ENCODE measurements at places on chromosomes 5 and 9. TPM values are rescaled to one million over a fixed set of nuclear protein-coding genes. Genes with fewer than 3 reads are reported as not detected.

IL5 gene
- not detected for total RNA-seq

SGTB gene
- total RNA-seq, result 8.2 TPM

ARID3C gene
- not detected for total RNA-seq

REXO4 gene
- total RNA-seq, result 20.5 TPM

HAVCR1 gene
- total RNA-seq, result 2.9 TPM

WNT8A gene
- not detected for total RNA-seq

CER1 gene
- not detected for total RNA-seq

DIPK1B gene
- total RNA-seq, result 4.8 TPM

SNCB gene
- total RNA-seq, result not detected

ANGPTL2 gene
- total RNA-seq, result 61.8 TPM

CCL21 gene
- total RNA-seq, result 5.9 TPM

PCDHB11 gene
- 4.6 TPM for total RNA-seq

CCL28 gene
- total RNA-seq, result 53.4 TPM

ANXA2R gene
- 5.4 TPM for total RNA-seq

GRCh38 chr5:125476901-125477585 lies 730.6 kb upstream of the ZNF608 start:
- H3K4me3 ChIP-seq, result no peak overlapping the region
- no peak for DNase-seq
- H3K27me3 ChIP-seq, result no peaks in the 10 kb centered on the region
- no peaks in the 10 kb centered on the region for H3K4me1 ChIP-seq
- no peaks in the 10 kb centered on the region for H3K36me3 ChIP-seq

GRCh38 chr9:6829027-6829426 lies 71.3 kb downstream of the KDM4C start:
- no peak overlapping the region for H3K4me3 ChIP-seq
- no peak overlapping the region for H3K27ac ChIP-seq
- DNase-seq, result no peak
- no peaks in the 10 kb centered on the region for H3K36me3 ChIP-seq
- H3K27me3 ChIP-seq, result no peaks in the 10 kb centered on the region
- no peaks in the 10 kb centered on the region for H3K4me1 ChIP-seq

GRCh38 chr5:58970766-58971165 lies 387.9 kb downstream of the RAB3C start:
- DNase-seq, result no peak
- no peaks in the 10 kb centered on the region for H3K27me3 ChIP-seq
- no peaks in the 10 kb centered on the region for H3K4me1 ChIP-seq
- H3K4me3 ChIP-seq, result no peak overlapping the region
- H3K36me3 ChIP-seq, result no peaks in the 10 kb centered on the region

DNA sequence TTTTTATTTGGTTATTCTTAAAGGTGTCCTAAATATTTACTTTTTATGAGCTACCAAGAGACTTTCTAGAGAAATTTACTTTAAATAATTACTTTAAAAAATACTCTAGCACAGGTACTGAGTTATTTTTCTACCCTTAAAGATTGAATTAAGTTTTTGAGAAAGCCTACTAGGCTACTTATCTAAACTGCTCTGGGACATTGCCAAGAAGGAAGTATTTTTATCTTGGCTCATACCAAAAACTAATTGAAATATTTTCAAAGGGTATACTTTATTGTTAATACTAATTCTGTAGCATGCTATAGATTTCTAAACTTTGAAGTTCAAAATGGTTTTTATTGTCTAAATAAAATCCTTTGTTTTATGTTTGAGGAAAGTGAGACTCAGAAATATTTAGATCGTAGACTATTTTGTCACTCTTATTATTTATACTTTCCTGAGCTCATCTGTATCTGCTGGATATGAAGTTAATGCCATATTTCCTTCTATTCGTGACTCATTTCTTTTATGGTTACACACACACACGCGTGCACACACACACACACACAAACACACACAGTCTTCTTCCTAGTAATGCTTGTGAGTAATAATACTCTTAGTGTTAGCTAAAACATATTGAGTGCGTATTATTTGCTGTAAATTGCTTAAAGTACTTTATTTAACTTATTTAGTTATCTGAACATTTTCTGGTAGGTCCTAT lies 89.5 kb downstream of the MAN2A1 start:
- no peak overlapping the region for H3K4me3 ChIP-seq
- H3K36me3 ChIP-seq, result no peaks in the 10 kb centered on the region
- no peak overlapping the region for H3K27ac ChIP-seq
- no peak for DNase-seq
- H3K4me1 ChIP-seq, result no peaks in the 10 kb centered on the region
- H3K27me3 ChIP-seq, result no peaks in the 10 kb centered on the region

- peak overlapping the region; percentile 78 for H3K4me3 ChIP-seq
- H3K27ac ChIP-seq, result peak overlapping the region; percentile 92
- H3K36me3 ChIP-seq, result no peaks in the 10 kb centered on the region
- no peak for DNase-seq
Measured at GRCh38 chr5:173330338-173331206, 2.4 kb upstream of the STC2 start.

- H3K4me1 ChIP-seq, result no peaks in the 10 kb centered on the region
- peak overlapping the region; percentile 55 for H3K4me3 ChIP-seq
- no peaks in the 10 kb centered on the region for H3K27me3 ChIP-seq
- no peak overlapping the region for H3K27ac ChIP-seq
Measured at GRCh38 chr5:59276325-59276675, 617.2 kb downstream of the PDE4D start.

DNA sequence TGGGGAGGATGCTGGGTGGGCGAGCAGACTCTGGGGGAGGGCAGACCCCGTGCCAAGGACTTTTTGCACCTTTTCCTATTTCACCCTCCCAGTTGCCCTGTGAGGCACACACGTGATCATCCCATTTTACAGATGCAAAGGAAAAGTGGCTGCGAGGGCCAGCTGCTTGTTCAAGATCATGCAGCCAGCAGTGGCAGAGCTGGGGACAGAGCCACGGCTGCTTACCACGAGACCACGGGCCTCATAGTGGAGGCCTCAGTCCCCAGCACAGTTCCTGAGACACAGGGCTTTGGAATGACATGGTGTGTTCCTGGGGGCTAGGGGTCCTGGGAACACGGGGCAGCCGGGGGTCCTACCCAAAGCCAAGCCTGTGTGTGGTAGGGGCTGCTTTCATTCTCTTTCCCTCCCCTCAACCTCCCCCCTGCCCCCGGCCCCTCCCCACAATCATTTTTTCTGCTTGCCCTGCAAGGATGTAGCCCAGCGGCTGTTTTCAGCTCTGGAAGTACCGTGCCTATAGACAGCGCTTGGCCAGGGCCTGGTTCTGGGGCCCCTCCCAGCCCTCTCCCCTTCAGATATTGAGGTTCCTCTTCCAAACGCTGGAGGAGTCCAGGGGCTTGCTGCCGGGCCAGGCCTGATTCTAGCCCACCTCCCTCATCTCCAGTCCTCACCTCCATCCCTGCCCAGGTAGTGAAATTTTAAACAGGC lies 58.5 kb upstream of the IER5L start:
- H3K4me1 ChIP-seq, result no peaks in the 10 kb centered on the region
- no peaks in the 10 kb centered on the region for H3K27me3 ChIP-seq
- no peaks in the 10 kb centered on the region for H3K36me3 ChIP-seq
- DNase-seq, result no peak
- no peak overlapping the region for H3K4me3 ChIP-seq

GRCh38 chr9:103942200-103942599 lies 151.9 kb upstream of the SMC2 start:
- DNase-seq, result no peak
- no peaks in the 10 kb centered on the region for H3K27me3 ChIP-seq
- no peaks in the 10 kb centered on the region for H3K36me3 ChIP-seq

DNA sequence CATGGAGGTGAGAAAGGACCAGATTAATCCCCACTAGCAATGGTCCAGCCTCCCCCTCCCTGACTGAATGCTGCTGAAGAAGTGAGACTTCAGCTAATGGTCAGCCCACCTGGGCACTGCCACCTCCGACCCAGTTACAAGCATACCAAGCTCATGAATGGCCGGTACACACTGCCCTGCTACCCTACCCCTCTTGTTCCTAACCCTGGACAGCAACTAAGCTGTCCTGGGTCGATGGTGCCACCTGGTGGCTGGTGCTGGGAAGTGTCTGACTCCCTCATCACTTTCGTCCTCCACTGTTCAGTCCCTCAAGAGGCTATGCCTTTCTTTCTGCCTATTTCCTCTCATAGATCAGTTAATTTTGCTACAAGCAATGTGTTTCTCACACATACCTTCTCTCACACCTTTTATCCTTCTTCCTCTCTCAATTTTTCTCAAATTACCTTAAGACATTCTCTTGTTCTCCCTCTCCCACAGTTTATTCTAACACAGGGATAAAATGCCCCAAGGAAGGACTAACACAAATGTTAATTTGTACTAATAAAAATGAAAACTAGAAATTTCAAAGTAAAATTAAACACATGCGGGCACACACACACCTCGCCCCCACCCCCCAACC lies 42.4 kb downstream of the PAX5 start:
- no peak for DNase-seq
- H3K27ac ChIP-seq, result no peak overlapping the region
- H3K27me3 ChIP-seq, result no peaks in the 10 kb centered on the region
- H3K36me3 ChIP-seq, result no peaks in the 10 kb centered on the region

GRCh38 chr5:69030358-69031062 lies 63.3 kb upstream of the SLC30A5 start:
- H3K27me3 ChIP-seq, result no peaks in the 10 kb centered on the region
- no peaks in the 10 kb centered on the region for H3K36me3 ChIP-seq
- H3K27ac ChIP-seq, result no peak overlapping the region
- no peaks in the 10 kb centered on the region for H3K4me1 ChIP-seq
- H3K4me3 ChIP-seq, result no peak overlapping the region

DNA sequence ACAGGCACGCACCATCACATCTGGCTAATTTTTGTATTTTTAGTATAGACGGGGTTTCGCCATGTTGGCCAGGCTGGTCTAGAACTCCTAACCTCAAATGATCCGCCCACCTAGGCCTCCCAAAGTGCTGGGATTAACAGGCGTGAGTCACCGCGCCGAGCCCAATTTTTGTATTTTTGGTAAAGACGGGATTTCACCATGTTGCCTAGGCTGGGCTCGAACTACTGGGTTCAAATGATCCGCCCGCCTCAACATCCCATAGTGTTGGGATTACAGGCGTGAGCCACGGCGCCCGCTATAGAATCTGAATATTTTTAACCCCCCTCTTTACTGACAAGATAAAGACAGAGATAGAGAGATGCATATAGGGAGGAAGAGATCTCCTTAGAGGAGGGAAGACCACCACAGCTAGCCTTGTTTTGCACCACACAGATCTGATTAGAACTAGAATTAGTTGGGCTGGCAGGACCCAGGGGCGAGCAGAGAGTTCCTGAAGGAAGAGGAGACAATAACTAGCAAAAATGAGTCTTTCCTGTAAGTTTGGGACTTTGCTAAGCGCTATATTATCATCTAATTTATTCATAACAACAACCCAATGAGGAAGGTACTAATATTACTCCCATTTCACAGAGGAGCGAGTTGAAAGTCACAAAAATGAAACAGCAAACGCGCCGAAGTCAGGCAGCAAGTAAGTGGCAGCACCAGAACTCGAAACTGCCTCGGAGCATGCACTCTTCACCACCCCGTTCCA lies 1.5 kb upstream of the ANKHD1 start:
- no peak for DNase-seq
- peak overlapping the region; percentile 99 for H3K4me3 ChIP-seq
- no peaks in the 10 kb centered on the region for H3K27me3 ChIP-seq
- H3K4me1 ChIP-seq, result no peaks in the 10 kb centered on the region

DNA sequence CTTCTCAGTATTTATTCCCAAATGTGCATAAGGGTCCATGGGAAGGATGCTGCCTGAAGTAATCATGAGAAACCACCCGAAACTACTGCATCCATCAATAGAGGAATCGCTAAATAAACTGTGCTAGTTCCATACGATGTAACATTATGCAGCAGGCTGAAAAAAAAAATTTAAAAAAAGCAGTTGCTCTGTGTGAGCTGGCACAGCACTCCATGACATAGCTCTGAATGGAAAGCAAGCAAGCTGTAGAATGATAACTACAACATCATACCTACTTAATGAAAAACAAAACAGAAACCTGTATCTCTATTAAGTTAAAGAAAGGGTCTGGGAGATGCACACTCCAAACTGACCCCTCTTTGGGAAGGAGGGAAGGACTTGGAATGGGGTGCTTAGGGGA lies 49.3 kb downstream of the SHB start:
- no peak overlapping the region for H3K4me3 ChIP-seq
- H3K4me1 ChIP-seq, result peaks cover 41% of the 10 kb centered on the region

GRCh38 chr5:84287951-84288350 lies 96.7 kb downstream of the EDIL3 start:
- no peaks in the 10 kb centered on the region for H3K36me3 ChIP-seq
- no peak overlapping the region for H3K4me3 ChIP-seq
- H3K27me3 ChIP-seq, result no peaks in the 10 kb centered on the region
- H3K27ac ChIP-seq, result no peak overlapping the region

GRCh38 chr5:175035882-175036533 lies 311.6 kb downstream of the MSX2 start:
- H3K4me1 ChIP-seq, result no peaks in the 10 kb centered on the region
- H3K4me3 ChIP-seq, result no peak overlapping the region
- H3K27me3 ChIP-seq, result no peaks in the 10 kb centered on the region
- H3K36me3 ChIP-seq, result no peaks in the 10 kb centered on the region
- DNase-seq, result no peak

DNA sequence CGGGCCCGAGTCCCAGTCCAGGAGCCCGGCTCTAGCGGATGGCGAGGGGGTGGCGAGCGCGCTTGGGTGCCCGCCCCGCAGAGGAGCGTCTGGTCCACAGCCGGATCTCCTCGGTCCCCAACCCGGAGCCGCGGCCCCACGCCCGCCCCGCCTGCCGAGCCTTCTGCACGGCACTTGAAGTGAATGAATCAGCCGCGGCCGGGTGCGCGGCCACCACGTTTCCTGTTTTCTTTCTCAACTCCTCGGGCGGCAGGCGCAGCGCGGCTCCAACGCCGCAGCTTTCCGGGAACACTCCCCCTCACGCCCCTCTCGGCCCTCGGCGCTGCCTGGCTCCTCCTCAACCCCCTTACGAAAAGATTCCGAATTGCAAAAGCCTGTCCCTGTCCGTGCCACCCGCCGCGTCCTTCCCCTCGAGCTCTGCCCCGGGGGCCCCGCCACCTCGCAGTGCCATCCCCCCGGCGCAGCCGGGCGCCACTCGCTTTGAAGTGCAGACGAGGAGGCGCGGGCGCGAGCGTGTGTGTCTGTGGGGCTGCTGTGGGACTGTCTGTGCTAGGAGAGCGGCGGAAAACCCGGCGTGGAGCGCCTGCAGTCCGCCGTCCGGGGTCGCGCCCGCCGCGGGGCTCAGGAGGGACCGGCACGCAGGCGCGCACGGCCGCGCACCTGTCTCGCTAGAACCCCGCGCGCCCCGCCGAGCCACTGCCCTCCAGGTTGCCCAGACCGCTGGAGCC lies 456.6 kb downstream of the RAB3C start:
- H3K27ac ChIP-seq, result peak overlapping the region; percentile 34
- no peaks in the 10 kb centered on the region for H3K36me3 ChIP-seq
- H3K4me3 ChIP-seq, result peak overlapping the region; percentile 67

GRCh38 chr9:136079916-136080246 lies 15.2 kb downstream of the NACC2 start:
- H3K36me3 ChIP-seq, result no peaks in the 10 kb centered on the region
- DNase-seq, result no peak
- no peak overlapping the region for H3K4me3 ChIP-seq

Data from breast epithelium (tissue), 4 donors.